ENCODE measurements at places on chromosomes 4 and X.

GRCh38 chr4:122531514-122531913 is 75.0 kb upstream of the IL2 start:
- DNase-seq: no peak

- no peak for DNase-seq
Measured at GRCh38 chrX:17409566-17410290, 34.7 kb downstream of the NHS start.

DNA sequence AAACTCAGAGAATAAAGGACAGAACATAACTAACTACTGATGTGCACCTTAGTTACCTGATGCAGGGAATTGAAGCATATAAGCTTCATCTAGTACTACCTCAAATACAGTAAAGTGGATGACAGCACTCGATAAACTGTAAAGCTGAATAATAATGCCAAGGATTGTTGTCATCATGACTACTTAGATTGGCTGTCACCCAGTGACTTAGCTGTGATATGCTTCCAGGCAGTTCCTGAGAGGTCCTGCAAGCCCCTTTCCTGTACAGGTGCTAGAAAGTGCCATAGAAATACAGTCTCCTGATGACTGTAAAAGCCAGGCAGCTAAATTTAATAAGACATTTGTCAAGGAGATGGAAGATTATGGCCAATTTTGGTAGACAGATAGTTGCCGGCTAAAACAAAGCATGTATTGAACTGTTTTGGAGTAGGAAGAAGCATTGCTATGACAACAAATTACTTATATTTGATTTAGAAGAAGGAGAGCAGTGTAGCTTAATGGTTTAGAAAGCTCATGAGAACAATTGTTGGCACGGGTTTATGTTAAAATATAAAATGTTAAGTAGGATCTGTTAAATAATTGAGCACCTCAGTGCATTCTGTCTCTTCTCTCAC is 29.7 kb downstream of the TMEM164 start:
- no peak for DNase-seq

DNA sequence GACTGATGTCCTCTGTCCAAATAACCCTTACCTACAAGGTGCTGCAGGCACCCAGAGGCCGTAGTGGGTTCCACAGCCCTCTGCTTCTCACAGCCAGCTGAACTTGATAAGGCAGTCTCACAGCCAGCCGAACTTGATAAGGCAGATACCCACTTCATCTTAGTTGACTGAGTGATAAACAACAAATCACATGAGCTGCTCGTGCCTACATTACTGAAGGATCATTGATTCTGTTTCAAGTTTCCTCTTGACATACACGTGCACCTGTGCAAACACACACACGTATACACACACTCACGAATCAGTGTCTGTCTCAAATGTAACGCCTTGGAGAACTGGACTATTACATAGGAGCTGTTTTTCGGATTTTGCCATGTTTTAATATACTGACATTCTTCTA is 276.3 kb downstream of the DCTD start:
- DNase-seq: no peak

DNA sequence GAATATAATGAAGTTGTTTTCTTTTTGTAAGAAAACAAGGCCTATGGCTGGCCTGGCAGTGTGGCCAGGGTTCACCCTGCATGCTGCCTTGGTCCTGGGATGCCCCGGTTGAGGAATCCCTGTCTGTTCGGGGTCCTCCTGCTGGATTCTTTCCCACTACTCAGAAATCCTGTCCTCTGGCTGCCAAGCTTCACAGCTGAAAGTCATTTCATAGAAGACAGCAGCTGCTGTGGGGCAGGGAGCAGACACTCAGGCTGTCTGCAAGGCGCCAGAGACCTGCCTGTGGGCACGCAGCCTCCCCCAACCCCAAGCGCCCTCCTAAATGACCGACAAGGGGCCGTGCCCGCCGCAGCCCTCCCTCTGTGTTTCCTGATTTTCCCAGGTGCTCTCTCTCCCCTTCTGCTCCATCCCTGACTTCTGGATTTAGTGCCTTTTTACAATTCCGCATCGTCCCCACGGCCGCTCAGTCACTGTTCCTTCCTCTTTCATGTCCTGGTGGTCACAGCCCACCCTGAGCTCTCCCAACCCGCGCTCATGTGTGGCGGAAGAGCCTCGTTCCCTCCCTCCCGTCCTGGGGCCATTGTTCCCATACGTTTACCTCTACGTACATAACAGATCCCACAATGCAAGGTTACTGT is 27.5 kb downstream of the ZFYVE28 start:
- DNase-seq: no peak

GRCh38 chrX:22433292-22434070 is 160.8 kb downstream of the CBLL2 start:
- no peak for DNase-seq

DNA sequence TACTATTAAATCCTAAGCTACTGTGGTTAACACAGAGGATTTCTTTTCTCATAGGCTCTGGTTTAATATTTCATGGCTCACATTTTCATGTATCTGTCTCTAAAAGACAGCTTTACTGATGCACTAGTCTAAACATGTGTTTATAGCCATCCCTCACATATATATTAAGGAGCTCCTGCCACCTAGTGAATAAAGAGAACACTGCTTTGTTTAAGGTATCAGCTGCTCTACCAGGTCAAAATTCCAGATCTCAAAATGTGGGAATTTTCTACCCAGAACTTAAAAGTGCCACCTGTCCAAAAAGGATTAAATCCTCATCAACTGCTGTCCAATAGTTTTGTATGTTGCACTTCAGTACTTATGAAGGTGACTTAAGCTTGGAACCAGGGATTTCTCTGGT is 188.5 kb upstream of the TEX13C start:
- DNase-seq: no peak

- DNase-seq: no peak
Measured at GRCh38 chrX:1388651-1389050, 3.3 kb downstream of the SLC25A6 start.

GRCh38 chrX:20315140-20315539 is 48.4 kb upstream of the RPS6KA3 start:
- DNase-seq: no peak

GRCh38 chr4:186781032-186781917 is 57.6 kb upstream of the FAT1 start:
- no peak for DNase-seq

GRCh38 chr4:52655506-52655905 is 3.6 kb downstream of the USP46 start:
- no peak for DNase-seq

DNA sequence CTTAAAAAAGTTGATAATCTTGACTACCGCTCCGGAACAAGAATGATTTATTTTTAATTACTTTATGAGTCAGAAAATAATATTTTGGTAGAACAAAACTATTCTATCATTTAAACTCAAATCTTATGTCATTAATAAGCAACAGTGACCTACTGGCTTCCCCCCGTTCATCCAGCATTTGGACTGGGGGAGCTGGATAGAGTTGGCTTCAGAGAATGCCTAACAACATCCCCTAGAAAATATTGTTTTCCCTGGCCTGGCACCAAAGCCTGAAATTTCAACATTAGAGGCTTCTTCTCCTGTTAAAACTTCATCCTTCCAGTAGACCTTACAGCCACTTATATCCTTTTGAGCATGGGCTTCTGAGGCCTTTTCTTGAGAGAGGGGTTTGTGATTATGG is 55.7 kb upstream of the PDLIM3 start:
- no peak for DNase-seq

- peak; percentile 9 for DNase-seq
Measured at GRCh38 chrX:123899701-123900100, 39.8 kb downstream of the XIAP start.

- DNase-seq: no peak
Measured at GRCh38 chrX:10794203-10794630, 173.8 kb upstream of the MID1 start.

- DNase-seq: peak; percentile 12
Measured at GRCh38 chrX:19990151-19990555, 708 bp downstream of the BCLAF3 start.

GRCh38 chr4:140212646-140213045 is 58.7 kb upstream of the MAML3 start:
- DNase-seq: no peak

- DNase-seq: no peak
Measured at GRCh38 chr4:12138488-12138887, 709.8 kb upstream of the HS3ST1 start.

DNA sequence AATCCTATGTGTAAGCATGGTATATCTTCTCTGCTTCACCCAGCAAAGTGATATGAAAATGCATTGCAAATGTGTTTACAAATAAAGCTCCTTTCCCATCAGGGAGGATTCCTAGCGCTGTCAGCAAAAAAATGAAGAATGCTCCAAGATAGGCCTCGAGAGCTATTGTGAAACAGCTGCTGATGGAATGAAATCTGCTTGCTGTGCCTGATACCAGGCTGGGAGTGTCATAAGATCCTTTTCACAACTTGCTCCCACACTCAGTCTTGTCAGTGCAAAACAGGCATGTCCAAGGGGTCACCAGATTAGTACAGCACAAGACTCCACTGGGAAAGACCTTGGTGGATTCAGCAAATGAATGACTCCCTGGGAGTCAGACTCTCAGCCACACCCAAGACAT is 34.1 kb downstream of the HNRNPH2 start:
- no peak for DNase-seq

DNA sequence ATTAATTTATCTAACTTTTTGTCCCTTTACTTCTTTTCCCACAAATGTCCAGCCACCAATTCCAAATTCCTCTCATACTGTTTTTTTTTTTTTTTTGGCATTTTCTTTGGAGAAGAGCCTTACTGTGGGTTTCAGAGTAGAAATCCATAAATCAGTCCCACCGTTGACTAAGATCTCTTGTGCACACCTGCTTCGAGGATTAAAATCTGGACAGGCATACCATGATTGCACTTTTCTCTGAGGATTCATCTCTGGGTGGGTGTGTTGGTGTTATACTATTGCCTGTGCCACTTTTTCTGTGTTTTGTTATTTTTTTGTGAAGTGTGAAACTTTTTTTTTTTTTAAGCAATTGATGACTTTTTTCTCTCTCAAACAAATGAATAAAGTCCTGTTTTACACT is 13.2 kb downstream of the PRDM8 start:
- no peak for DNase-seq

DNA sequence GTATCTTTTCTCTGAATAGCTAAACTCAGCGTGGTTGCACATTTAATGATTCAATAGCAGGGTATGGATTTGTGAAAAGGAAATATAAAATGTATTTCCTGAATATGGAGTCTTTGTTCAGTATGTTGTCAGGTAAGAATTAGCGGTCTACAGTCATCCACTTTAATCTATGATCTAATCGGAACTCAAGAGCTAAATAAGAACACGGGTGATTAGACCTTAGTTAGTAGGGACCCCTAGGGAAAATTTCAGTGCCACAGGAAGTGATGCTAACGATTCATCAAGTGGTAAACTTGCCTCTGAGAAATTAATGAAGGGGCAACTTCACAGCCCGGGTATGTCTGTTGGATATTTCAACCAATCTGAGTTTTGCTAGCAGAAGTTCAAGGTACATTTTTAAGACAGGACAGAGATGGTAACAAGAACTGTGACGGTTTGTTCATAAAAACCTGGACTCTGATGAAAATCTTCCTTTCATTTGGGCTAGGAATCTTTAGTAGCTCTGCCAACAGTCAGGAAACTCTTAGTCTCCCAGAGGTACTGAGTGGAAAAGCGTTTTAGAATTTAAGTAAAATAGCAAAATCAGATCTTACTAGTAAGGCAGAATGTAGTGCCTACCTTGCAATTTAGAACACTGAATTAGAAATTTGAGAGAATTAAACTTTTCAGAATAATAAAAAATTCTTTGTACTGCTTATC is 47.1 kb downstream of the PCDH7 start:
- DNase-seq: no peak

DNA sequence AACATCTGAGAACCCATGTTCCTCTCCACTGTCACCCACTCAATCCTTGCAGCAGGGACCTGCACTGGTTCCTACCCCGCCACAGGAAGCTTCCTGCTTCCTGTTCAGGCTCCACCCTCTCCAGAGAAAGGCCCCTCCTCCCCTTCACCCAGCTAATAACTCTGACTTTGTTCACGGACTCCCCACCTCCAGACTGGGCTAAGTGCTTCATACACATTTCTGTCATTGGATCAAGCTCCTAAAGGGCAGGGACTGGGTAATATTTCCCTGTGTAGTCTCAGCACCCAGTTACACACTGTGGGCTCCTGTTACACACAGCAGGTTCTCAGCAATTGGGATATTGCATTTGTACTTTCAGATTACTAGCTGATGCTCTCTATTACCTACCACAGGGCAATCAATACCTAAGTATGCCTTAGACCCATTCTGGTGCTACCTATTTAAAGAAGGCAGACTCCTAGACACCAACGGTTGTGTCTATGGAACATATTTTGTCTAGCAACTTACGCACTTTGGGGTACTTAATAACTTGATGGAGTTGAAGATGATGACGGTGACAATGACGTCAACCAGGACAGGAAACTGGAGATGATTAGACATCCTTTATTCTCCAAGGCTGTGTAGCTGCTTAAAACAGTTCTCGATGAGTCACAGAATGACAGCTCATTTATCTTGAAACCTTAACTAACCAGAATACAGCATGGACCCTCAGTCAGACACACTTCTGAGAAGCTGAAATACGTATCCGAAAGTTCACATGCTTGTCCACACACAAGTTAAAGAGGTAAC is 58.1 kb downstream of the MAML3 start:
- peak; percentile 71 for DNase-seq

DNA sequence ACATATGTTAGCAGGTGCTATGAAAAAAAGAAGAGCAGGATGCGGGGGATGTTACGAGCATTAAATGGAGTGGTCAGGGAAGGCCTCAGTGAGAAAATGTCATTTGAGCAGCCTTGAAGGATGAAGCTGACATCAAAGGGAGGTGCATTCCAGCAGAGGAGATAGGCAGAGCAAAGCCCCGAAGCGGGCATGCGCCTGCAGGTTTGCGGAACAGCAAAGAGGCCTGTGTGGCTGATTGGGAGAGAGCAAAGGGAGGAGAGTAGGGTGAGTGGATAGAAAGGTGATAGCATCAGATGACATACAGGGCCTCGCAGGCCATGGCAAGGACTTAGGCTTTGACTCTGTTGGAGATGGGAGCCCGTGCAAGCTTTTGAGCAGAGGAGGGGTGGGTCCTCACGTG is 95.4 kb upstream of the GPR50 start:
- DNase-seq: no peak

DNA sequence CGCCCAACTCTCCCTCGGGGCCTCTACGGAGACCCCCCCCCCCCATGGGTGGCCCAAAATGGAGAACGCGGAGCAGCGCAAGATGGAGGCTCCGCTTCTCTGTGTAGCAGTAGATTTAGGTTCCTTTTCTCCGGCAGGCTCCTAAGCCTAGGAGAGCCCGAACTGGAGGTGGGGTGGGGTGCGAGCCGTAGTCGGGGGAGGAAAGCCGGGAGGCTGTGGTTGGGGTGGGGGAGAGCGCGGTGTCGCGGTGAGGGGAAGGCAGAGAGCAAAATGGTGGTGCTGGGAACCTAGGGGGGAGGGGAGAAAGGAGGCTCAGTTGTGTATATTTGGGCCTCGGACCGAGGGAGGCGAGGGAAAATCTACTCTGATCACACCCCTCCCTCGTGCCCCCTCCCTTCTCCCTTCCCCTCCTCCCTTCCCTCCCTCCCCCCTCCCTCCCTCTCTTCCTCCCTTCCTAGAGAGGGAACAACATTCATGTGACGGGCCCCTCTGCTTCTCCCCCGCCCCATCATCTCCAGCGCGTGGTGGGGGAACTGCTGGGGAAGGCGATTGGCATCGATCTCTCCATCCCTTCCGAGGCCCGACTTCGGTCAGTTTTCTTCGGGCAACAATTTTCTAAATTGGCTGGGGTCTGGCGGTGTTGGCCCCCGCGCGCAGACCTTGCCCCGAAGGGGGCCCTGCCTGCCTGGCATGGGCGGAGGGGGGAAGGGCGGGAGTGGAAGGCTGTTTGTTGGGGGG is at the start of gene STAG2:
STAG2 (plus strand) TSS at position 439 of the 738 bp plus-strand sequence. CDS start 60,922 bp downstream, outside the sequence.
- peak; percentile 84 for DNase-seq

Measured in HCEC 1CT (cell line).